Left ventricle myocardium superior (tissue), 1 donor: ENCODE measurements at places on chromosomes 13 and 19. TPM values are rescaled to one million over a fixed set of nuclear protein-coding genes. Genes with fewer than 3 reads are reported as not detected.

DNA sequence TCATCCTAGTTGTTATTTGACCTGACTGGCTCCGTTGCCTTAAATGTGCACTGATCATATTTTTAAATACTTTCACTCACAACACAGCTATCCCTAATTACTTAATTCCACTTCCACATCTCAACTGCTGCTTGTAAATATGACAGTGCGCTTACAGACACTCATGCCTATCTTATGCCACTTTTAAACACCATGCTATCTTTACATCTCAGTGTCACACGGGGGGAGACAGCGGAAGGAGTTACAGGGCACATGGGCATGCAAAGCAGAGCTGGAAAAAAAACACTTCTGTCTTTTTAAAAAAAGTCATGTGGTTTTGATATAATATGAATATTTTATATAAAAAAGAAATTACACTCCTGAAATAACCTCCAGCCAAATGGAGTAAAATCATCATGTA, 44.1 kb downstream of the SMAD9 start:
- DNase-seq: no peak

GRCh38 chr13:27919659-27919933, 204 bp upstream of the PDX1 start:
- DNase-seq: no peak

GRCh38 chr13:88908961-88909441, 1237.8 kb downstream of the SLITRK5 start:
- DNase-seq: no peak

GRCh38 chr19:6021878-6022569, 44.1 kb upstream of the RANBP3 start:
- peak; percentile 82 for DNase-seq

- no peak for DNase-seq
These were observed 8.4 kb downstream of the PCDH9 start for GRCh38 chr13:67221630-67222226.

- peak; percentile 52 for DNase-seq
These were observed 1.8 kb downstream of the DACH1 start for GRCh38 chr13:71864986-71865873.

DNA sequence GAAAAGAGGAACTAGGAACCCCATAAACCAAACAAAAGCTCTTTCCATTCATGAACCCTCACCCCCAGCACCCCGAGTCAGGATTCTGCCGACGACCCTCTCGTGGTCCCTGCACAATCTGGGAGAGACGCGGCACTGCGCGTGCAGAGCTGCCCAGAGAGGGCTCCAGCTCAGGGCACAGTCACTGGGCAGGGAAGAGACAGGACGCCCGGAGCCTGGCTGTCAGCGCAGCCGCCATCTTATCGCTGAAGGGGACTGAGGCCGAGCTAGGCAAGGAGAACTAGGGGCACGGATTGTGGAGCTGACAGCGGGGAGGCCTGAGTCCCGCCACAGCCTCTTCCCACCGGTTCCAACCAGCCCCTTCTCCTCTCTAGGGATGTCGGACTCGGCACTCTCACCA, 349 bp downstream of the ZNF98 start:
- DNase-seq: no peak

GRCh38 chr13:95438297-95438696, 114.2 kb upstream of the CLDN10 start:
- no peak for DNase-seq

GRCh38 chr19:34588249-34588648, 88.7 kb downstream of the SCGB2B2 start:
- no peak for DNase-seq

DNA sequence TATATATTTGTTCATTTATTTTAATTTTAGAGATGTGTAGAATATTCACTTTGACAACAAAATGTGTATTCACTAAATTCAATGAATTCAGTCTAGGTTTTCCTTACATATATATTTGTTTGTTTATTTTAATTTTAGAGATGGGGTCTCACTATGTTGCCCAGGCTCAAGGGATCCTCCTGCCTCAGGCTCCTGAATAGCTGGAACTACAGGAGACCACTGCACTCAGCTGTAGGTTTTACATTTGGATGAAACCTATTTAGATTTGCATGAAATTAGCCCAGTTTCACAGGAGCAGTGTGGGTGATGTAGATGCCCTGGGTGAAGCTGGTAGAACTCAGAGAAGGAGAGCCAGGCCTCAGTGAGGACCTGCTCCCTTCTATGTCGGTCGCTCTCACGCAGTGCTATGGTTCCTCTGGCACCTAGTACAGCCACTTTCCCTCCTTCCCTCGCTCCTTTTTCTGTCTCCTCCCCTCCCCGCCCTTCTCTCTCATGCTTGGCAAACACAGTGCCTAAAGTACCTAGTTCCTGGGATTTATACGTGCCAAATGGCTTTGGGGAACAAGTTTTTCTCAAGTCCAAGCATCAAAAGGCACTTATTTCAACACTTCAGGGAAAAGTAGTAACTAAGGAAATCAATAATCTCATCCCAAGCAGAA, 14.7 kb upstream of the HMGB1 start:
- DNase-seq: no peak

DNA sequence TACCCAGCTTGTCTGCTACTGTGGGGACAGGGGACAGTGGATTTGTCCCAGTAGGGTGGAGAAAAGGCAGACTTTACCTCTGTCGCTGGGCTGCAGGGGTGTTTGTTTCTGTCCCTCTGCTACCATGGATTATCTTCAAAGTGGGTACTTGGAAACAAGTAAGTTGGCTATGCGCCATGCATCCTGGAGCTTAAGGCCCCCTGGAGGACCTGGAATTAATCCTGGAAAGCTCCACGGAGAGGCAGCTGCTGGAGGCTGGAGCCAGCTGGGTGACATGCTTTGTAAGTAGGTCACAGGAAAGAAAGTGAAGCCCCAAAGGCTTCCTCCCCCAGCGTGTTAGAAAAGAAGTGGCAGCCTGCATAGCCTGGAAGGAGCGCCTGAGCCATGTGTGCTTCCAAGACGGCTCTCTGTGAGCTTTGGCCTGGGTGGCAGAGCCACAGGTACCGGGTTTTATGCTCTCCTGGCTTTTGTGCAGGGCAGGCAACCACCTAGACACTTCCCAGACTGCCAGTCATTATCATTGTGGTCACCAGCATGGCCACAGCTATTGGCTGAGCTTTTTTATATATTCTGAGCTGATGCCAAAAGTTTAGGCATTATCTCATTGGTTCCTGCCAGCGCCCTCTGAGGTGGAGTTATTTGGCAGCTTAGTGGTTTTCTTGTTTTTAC, 9.5 kb downstream of the B3GLCT start:
- peak; percentile 77 for DNase-seq

GRCh38 chr19:50547385-50548190, 20.6 kb downstream of the LRRC4B start:
- DNase-seq: no peak

DNA sequence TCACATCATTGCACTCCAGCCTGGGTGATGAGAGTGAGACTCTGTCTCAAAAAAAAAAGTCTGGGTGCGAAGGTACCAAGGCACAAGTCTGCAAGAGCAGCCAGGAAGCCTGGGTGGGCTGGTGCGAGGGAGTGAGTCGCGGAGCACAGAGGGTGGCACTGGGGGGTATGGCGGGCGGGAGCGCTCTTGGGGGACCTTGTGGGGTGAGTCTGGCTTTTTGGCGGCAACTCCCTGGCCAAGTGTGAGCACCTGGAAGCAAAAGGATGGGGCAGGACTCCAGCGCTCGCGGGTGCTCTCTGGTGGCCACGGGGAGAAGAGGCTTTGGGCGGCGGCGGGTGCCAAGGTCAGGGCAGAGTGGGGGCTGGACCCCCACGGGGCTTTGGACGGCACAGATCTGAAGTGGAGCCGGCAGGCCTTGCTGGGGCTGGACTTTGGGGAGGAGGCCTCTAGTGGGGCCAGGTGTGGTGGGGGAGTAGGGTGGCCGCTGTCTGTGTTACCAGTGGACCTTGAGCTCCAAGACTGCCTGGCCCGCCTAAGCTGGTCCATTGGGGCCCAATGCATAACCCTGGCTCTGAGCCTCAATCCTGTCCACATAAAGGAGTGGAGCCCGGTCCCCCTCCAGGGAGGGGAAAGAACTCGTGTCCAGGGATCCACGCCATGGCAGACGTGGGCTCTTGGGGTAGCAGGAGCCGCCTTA, 1.6 kb downstream of the P2RY11 start:
- DNase-seq: peak; percentile 66

DNA sequence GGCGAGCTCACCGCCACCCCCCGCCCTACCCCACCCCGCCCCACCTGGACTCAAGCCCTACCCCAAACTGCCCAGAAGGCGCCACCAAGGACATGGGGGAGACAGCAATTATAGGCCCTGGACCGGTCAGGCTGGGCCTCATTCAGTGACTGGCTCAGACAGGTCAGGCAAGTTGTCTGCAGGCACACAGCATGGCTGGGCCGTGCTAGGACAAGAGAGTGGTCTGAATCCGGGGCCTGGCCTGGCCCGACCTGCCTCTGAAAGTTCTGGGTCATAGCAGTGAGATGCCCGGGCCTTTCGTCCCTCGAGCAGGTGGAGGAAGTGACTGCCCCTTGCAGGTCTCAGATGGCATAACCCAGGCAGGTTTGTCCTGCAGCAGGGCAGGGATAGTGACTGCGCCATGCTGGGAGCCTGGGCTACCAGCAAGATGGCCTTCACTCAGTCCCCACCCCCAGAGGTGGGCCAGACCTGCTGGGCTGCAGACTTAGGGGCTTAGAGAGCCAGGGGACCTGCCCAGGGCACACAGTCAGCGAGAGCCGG, 21.0 kb downstream of the COMP start:
- no peak for DNase-seq

The BCAM gene
- total RNA-seq: 85.5 TPM

The ZNF793 gene
- total RNA-seq: 6.4 TPM

The CATSPERD gene
- total RNA-seq: not detected

The FPR3 gene
- 5.0 TPM for total RNA-seq

The CPB2 gene
- total RNA-seq: not detected

The SWSAP1 gene
- total RNA-seq: 2.0 TPM

The COMP gene
- total RNA-seq: not detected

The CGB8 gene
- total RNA-seq: not detected

The U2AF2 gene
- 79.9 TPM for total RNA-seq

The ZNF726 gene
- not detected for total RNA-seq

The AMH gene
- 1.6 TPM for total RNA-seq

The AKT1S1 gene
- 41.2 TPM for total RNA-seq
